ENCODE measurements at places on chromosomes 11 and 22.

DNA sequence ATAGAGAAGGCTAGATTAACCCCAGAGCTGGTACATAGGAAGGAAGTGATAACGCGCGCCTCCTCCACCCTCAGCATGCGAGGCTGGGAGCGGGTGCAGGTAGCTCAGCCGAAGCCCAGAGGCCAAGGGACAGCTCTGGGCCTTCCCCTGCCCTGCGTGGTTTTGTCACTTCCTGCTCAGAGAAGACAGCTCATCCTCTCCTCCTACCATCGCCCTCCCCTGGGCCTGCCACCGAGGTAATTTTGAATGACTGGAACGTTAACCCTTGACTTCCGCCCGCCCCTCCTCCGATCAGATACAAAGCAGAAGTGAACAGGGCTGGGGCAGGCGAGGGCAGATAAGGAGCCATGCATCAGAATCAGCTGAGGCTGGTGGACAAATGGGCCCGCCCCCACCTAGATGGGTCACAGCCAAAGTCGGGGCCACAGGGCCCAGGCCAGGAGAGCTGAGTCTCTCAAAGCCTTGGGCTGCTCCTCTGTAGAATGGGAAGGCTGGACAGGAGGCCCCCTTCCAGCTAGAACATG is 1.6 kb downstream of the RAC2 start:
- DNase-seq = no peak

GRCh38 chr11:5803982-5804381 is 4.7 kb upstream of the OR52N2 start:
- no peak for DNase-seq

DNA sequence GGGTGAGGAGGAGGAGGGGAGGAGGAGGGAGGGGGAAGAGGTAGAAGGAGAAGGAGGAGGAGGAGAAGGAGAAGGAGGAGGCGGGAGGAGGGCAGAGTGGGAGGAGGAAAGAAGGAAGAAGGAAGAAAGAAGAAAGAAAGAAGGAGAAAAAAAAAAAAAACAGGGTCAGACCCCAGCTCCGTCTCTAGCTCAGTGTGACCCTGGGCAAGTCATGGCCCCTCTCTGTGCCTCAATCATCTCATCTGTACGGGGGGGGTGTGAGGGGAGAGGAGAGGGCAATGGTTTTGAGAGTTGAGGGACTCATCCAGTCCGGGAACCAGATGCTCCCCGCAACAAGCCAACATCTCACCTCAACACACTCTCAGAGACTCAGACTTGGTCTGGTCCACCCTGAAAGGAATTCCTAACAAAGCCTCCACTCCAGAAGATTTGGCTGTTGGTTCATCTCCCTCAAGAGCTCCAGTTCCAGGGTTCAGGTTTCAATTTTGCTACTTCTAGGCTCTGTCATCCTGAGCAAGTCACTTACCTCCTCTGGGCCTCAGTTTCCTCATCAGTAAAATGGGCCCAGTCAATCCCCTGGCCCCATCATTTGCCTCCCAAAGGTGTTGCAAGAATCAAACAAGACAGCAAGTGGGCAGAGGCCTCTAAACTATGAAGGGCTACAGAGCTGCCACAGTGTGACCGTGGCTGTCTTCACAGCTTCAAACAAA is 7.7 kb downstream of the CARD10 start:
- DNase-seq = no peak

GRCh38 chr11:103395612-103396011 is 286.4 kb downstream of the DYNC2H1 start:
- DNase-seq = no peak

GRCh38 chr22:49260681-49261580 is 566.7 kb downstream of the BRD1 start:
- no peak for DNase-seq

GRCh38 chr11:25066706-25067105 is 569.9 kb downstream of the LUZP2 start:
- no peak for DNase-seq

GRCh38 chr11:105192115-105192514 is 52.5 kb upstream of the CARD18 start:
- DNase-seq = no peak

DNA sequence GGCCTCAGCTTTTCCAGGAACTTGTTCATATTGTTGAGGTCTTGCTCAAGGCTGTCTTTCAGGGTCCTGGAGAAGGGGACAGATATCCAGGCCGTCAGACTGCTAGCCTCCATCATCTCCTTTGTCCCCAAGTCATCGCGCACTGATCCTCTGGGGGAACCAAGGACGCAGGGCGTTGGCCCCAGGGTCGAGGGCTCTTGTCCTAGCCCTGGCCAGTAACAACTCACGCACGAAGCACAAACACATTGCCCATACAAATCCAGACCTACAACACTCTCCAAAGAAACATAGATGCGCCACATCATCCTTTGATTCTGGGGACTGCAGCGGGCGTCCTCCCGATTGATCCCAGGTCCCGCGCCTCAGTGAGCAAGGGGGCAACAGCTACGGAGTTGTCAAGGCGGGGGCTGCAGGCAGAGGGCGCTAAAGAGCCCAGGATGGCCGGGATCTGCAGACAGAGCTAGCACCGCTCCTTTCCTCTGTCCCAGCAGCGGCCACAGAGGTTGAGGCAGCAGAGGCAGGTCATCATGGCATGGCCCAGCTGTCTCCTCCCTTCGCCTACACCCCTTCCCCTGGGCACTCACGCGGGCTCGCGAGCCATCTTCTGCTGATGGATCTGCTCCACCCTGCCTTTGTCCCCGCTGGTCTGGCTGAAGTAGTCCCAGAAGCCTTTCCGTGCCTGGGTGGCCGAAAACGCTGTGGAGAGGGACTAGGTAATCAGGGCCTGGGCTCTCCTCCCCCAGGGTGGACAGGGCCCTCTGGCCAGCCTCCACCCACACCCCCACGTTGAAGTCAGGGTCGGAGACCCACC is 472 bp downstream of the APOA5 start:
- DNase-seq = peak; percentile 43

DNA sequence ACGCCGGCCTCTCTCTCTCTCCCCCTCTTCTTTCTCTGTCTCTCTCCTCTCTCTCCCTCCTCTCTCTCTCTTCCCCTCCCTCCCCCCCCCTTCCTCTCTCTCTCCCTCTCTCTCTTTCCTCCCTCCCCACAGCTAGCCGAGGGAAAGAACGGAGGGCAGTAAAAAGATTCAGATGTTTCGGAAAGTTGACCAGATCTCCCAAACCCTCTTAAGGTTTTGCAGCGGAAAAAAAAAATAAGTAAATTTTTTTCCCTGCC is 195 bp upstream of the ALX4 start:
- no peak for DNase-seq
